ENCODE measurements at places on chromosomes 5 and 9. TPM values are rescaled to one million over a fixed set of nuclear protein-coding genes. Genes with fewer than 3 reads are reported as not detected.

Gene BAAT
- not detected for total RNA-seq

DNA sequence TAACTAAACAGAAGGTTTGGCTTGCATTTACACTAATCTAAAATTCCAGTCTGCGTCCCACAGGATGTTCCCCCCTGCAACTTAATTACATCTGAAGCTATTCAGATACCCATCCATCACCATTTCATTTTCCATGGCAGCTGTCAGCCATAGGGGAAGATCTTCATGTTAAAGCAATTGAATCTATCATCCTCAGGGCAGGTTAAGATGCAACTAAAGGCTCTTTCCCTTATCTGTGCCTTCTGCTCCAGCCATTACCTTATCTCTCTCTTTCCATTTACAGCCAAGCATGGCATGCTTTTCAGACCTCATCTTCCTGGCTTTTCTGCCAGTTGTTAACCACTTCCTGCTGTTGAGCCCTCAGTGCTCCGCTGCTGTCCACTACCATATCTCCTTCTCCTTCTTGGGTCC, 15.8 kb upstream of the HACD4 start:
- no peak for DNase-seq

Gene ANAPC2
- total RNA-seq: 16.7 TPM

DNA sequence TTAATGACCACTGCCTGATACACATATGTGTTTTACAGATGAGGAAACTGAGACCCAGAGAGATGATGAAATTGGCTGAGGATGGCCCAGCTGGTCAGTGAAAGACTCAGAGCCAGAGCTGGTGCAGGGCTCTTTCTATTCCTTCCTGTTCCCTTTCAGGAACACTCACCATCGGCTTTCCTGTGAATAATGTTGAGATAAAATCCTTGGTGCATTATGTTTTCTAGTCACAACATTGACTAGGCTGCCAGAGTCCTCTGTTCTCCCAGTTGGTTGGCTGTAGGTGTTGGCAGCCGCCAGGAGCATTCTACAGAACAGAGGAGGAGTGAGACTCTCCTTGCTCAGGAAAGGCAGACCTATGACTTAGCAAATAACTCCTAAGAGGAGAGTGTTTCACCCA, 14.8 kb downstream of the TGFBI start:
- no peak for DNase-seq

- DNase-seq: no peak
These were observed 7.9 kb upstream of the SLC6A7 start for GRCh38 chr5:150181766-150182545.

Gene ANKRD34B
- total RNA-seq: 1.2 TPM

- DNase-seq: no peak
These were observed 133.2 kb downstream of the PIP5K1B start for GRCh38 chr9:68838245-68838644.

DNA sequence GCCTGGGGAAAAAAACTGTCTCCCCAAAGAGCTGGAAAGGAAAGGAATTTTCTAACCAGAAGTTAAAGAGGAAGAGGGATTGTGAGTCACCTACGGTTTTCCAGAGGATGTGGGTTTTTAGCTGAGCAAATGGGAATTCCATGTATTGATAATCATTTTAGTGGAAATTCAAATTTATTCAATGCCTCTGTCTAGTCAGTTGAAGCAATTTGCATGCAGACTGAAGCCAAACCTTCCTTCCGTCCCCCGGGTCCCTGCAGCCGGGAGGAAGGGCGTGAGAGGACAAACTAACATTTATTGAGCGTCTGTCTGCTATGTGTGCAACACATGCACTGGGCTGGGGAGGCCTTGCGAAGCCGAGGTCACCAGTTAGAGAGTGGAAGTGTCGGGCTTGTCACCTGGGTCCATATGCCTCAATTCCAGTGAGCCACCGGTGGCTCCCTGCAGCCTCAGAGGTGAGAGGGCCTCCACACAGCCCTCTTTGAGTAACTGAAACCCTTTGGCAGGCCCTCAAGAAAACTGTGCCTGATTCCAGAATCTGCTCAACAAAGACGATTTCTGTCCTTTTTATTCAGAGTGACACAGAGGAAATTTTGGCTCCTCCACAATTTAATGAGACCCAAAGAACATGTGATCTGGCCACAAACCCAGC, 70.3 kb downstream of the COL27A1 start:
- DNase-seq: no peak

Gene CDC25C
- 17.6 TPM for total RNA-seq

Gene HSD17B3
- not detected for total RNA-seq

Gene AGXT2
- not detected for total RNA-seq

DNA sequence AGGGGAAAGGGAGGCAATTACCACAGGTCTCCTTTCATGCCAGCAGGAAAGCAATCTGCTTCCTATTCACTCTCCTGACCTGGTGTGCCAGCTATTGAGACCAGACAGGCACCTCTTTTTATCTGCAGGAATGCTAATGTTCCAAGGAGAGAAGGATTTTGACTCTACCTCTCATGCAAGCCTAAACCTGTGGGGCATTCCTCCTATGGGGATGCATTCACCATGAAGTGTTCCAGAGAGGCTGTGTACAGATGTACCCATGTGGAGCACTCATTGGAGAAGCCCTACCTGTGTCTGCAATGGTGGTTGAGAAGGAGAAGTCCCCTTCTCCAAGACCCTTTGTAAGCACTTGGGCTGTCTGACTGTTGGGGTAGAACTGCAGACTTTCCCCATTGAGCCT, 45.4 kb upstream of the EDIL3 start:
- no peak for DNase-seq

Gene TSSK1B
- total RNA-seq: not detected

Gene MSMP
- total RNA-seq: not detected

Gene PCDHA2
- total RNA-seq: not detected

Gene PGM5
- not detected for total RNA-seq

DNA sequence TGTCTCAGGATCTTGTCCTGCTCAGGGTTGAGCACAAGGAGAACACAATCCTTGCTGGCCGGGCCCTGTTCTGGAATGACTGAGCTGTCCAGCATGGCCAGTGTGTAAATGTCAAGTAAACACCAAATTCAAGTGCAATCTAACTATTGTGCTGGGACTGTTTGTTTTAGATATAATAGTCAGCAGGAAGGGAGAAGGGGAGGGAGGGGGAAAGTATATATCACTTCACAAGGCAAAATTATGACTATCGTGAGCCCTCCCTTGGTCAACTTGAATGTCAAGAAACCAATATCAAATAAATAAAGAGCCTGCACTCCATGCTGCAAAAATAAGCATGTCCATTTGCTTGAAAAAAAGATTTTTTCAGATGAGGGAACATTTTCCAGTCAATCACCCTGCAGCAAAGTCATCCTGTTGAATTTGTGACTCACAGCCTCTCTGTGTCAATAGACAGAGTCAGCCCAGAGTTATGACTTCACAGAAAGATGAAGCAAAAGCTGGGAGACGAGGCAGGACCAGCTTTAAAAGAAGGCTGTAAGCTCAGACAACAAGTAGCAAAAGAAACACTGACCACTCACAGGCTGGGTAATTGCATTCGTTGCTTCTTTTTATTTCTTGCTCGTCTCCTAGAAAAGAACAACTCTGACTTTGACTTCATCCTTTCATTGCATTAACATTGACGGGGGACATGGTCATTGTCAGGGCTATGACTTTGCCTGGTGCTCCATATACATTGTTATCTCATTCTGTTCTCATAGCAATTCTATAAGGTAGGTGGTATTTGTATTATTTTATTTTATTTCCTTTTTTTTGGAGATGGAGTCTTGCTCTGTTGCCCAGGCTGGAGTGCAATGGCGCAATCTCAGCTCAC, 15.3 kb upstream of the KLF4 start:
- peak; percentile 54 for DNase-seq

Measured in epithelial cell of proximal tubule (primary cell).